Hematopoietic multipotent progenitor cell (in vitro differentiated cells): ENCODE measurements at places on chromosomes 12 and 14. TPM values are rescaled to one million over a fixed set of nuclear protein-coding genes. Genes with fewer than 3 reads are reported as not detected.

The TAS2R42 gene
- total RNA-seq, result not detected

The YLPM1 gene
- 21.3 TPM for total RNA-seq

The OR4E2 gene
- total RNA-seq, result under 0.01 TPM

The SELPLG gene
- 103 TPM for total RNA-seq

The CCDC177 gene
- under 0.01 TPM for total RNA-seq

The MGP gene
- under 0.01 TPM for total RNA-seq

The PLEKHG7 gene
- total RNA-seq, result not detected

The PTHLH gene
- total RNA-seq, result 0.27 TPM

The ABCC9 gene
- under 0.01 TPM for total RNA-seq

The HCAR2 gene
- total RNA-seq, result under 0.01 TPM

The RILPL1 gene
- total RNA-seq, result 1.1 TPM

The CIDEB gene
- 20.2 TPM for total RNA-seq

The KRT3 gene
- not detected for total RNA-seq

The RHOJ gene
- not detected for total RNA-seq

The NRIP2 gene
- total RNA-seq, result not detected

The ITGB7 gene
- 17.0 TPM for total RNA-seq

The CTSG gene
- total RNA-seq, result 7.5 TPM
